EL (cell line): ENCODE measurements at places on chromosomes 7 and 10.

GRCh38 chr7:100358027-100358856, at the start of gene PILRB:
Gene PILRB (plus strand): TSS chr7:100358117. CDS start chr7:100358303, 186 bp downstream.
- no peak for DNase-seq

DNA sequence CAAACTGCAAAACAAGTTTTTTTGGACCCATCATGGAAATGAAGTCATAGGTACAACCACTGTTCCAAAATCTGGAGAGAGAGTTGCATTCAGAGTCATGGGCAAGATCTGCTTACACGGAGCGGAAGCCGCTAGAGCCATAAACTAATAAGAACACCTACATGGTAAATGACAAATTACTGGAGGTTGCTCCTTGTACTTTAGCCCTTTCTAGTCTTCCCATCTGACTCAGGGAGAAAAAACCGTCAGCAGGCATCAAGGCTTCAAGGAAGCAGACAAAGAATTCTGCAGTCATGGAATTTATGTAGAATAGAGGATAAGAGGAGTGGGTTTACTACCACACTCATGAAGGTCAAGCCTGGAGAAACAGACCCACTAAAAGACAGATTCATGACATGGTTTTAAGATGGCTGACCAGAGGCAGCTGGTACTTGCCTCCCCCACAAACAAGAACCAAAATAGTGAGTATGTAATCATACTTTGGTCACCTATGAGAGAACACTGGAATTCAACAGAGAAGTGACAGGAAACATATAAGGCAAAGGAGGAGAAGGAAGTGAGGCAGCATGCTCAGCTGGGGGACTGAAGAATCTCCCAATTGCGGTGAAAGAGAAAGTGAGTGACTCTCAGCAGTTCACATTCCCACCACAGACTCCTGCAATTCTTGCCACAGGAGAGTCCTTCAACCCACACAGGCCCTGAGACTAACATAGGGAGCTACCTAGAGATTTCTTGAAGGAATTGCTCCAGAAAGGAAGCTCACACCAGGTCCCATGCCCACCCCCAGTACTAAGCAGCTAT, 42.4 kb upstream of the ASAH2 start:
- DNase-seq = no peak

DNA sequence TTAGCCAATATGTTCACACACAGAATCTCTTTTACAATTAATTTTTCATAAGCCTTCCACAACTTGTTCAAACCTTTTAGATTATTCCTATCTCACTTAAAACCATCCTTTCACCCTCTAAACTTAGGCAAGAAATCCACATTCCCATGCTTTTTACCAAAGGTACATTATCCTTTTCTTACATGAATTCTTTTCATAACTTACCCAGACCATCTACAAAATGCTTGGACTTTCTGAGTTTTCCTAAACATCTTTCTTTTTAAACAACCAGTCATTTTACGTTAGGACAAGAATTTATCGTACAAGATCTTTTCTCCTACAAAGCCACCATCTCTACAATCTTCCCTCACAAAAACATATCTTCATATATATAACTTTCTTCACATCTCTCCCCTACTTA, 18.8 kb upstream of the GARS1 start:
- no peak for DNase-seq

DNA sequence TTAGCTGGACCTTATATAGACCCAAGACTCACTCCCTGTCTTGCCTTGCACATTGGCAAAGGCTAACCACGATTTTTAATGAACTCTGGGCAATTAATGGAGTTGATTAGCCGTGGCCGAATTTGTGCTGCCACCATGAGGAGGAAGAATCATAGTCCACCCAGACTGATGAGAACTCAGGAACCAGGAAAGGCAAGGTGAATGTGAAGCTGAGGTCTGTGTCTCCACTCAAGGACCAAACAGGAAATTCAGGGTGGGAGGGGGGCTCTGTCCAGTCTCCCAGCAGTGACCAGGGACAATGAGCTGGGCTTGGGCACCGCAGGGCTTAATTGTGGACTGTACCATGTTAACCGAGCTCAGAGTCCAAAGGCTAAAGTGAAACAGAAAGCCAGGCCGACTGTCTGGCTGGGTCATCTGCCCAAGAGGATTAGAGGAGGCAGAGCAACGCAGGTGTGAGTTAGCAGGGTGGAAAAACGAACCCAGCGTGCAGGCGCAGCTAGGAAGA, 127.0 kb upstream of the JCAD start:
- DNase-seq = peak; percentile 9

GRCh38 chr7:101453617-101454016, 90.9 kb downstream of the COL26A1 start:
- DNase-seq = peak; percentile 44

DNA sequence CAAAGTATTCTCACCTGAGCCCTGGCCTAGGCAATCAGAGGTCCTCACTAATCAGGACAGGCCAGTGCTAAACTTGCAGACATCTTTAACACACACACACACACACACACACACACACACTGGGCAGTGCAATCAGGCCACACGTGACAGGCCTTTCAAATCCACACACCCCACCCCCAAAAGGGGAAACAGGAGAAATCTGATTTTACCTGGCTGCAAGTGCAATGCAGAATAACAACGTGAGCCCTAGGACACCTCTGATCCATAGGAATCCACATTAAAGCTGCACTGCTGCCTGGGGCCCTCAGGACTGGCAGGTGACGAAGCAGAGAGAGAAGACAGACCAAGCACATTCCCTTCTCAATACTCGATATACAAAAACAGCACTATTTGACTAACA, 218.9 kb downstream of the FAM107B start:
- DNase-seq = no peak

DNA sequence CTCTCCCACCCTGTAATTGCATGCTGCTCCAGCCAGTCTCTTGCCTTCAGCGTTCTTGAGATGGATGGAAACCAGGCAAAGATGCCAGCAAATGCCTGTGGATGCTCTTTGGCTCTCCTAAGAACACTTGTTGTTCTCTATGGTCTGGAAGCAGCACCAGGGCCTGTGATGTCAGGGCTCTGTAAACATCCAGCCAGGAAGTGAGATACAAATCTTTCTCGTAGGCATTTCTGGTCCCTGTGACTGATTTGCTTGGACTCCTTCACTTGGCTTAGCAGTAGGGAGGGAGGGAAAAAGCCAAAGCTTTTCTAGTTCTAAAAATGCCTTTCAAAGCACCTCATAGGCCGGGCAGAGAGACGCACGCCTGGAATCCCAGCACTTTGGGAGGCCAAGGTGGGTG, 201.3 kb downstream of the REEP3 start:
- DNase-seq = peak; percentile 62

DNA sequence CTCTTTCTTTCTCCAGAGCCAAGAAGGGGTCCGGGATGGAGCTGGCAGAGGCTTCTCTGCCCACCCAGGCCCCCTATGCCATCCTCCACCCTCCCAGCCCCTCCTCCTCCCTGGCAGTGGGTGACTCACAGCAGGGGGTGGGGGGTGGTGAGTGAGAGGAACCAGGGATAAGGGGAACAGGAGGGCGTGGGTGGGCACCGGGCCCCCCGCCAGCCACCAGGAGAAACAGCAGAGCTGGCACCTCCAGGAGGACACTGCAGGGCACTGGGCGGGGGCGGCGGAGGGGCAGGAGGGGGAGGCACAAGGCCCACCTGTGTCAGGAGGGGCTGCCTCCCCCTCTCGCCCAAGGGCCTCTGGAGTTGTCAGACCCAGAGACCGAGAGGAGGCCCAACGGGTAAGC, 56.0 kb downstream of the CAMK2B start:
- no peak for DNase-seq

GRCh38 chr7:42128703-42129102, 108.3 kb downstream of the GLI3 start:
- peak; percentile 9 for DNase-seq

- no peak for DNase-seq
These were observed 46.3 kb upstream of the TM9SF3 start for GRCh38 chr10:96632974-96633710.

GRCh38 chr10:36048236-36048635, 406.1 kb upstream of the FZD8 start:
- no peak for DNase-seq
